ENCODE measurements at places on chromosomes 12 and 14.

GRCh38 chr14:76227450-76228050 is 75.8 kb downstream of the GPATCH2L start:
- DNase-seq = no peak

DNA sequence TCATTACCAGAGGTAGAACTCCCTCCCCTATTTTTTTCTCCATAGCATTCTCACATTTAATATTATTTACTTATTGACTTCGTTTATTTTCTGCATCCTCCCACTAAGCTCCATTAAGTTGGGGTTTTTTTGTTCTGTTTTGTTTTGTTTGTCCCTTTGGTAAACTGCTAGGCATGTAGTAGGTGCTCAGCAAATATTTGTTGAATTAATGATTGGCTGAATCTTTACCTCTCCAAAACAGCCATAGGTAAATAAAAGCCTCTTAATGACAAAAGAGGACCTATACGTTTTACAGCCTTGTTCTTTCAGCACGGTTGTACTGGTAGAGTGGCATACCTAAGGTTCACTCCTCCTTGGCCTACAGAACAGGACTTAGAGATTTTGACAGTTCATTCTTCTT is 52.0 kb downstream of the PRORP start:
- no peak for DNase-seq

- no peak for DNase-seq
Measured at GRCh38 chr12:116689979-116690744, 47.7 kb downstream of the SPRING1 start.

GRCh38 chr12:5307065-5307464 is 124.8 kb upstream of the NTF3 start:
- DNase-seq = no peak

DNA sequence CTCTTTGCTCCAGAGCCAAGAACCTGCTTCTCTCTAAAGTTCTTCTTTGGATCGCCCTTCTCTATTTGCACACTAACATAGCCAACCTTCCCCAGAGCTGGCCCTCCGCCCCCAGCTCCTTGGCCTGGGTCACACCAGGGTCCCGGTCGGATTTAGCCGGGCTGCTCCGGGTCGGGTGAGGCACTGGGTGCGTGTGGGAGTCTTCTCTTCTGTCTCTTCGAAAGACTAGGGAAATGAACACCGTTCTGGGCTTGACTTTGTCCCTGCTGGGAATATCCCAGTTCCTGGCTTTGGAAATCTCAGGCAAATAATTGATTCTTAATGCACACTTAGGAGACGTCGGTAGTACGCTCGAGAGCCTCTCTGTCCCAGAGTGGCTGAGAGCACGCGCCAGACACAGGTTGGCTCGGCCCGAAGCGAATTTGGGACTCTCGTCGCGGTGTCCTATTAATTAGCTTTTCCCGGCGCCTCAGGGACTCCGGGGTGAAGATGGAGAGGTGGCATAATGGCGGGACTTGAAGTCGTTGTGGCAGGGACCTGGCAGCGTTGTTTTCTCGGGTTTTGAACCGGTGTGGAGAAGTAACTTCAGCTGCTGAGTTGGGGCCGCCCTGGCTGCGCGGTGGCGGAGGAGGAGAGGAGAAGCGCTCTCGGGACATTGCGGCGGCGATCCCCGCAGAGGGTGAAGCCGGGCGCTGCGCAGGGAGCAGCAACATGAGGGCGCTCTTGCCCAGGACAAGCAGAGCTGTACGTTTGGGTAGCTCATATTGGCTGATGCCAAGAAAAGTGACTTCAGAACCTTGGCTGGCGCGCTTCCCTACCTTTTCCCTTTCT is 7.5 kb downstream of the FOXG1 start:
- DNase-seq = no peak

DNA sequence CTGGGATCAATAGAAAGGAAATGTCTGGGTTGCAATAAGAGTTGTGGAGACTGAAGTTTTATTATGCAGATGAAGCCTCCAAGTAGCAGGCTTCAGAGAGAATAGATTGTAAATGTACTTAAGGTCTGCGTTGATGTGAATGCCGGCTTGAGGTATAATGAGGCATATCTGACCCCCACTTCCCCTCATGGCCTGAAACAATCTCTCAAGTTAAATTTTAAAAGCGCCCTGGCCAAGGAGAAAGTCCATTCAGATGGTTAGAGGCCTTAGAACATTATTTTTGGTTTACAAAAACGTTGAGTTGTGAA is 28.3 kb upstream of the HIGD1C start:
- no peak for DNase-seq

DNA sequence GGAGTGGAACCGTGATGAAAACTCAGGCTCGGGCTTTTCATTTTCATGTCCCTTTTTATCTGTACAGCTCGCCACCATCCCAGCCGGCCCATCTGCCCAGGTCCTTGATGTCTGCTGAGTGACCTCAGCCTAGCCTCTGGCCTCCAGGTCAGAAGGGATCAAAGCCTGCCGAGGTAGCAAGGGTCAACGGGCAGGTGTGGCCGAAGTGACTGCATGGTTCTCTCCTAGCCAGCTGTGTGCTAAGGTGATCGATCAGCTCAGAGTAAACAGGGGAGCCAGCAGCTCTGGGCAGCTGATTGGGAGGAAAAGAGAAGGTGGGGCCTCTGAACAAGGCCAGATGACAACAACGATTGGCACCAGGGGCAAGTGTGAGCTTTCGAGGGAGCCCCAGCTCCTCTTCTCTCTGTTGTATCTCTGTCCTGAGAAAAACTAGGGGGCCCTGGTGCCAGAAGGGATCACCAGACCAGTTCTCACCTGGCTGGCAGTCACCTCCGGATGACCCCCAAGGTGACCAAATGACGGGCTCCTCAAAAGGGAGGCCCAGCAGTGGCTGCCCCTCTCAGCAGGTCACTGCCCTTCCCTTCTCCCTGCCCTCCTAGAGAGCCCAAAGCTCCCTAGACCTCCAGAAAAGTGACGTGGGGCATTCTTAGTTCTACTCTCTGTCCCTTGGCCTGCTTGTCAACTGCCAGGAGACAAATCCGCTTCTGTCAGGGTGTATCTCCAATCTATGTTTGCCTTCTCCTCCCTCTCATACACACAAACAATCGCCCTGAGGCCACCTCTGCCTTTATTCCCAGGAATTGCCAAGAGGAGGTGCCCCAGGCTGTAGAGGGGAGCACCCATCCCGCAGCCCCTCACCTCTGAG is 3.4 kb downstream of the SLC6A12 start:
- DNase-seq = no peak

DNA sequence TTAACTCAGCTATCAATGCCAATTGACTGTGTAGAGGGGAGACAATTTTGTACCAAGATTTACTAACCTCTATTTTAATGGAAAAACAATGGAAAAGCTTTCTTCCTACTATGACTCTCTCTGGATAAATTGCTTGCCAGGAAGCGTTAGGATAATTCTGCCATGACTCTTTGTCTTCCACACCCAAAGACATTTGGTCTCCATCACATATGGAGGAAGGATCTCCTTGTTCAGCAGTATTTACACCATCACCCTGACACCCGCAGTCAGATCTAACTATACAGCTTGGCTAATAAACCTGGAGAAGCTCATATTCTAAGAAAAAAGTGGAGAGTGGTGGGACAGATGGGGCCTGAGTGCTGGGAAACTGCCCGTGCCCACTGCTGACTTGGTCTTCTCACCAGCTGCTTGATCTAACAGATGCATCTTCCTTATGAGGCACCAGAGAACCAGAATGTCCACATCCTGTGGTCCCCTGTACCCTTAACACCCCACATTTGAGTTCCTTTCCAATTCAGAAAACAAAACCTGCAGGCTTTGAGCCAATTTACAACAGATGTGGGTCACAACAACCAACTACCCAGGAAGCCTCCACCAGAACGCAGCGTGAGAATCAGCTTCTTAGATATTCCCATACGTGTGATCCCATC is 154.0 kb downstream of the DAD1 start:
- no peak for DNase-seq

- DNase-seq = no peak
Measured at GRCh38 chr12:1217191-1217949, 226.3 kb downstream of the ERC1 start.

- DNase-seq = no peak
Measured at GRCh38 chr12:75721796-75722195, 210.4 kb upstream of the KRR1 start.

DNA sequence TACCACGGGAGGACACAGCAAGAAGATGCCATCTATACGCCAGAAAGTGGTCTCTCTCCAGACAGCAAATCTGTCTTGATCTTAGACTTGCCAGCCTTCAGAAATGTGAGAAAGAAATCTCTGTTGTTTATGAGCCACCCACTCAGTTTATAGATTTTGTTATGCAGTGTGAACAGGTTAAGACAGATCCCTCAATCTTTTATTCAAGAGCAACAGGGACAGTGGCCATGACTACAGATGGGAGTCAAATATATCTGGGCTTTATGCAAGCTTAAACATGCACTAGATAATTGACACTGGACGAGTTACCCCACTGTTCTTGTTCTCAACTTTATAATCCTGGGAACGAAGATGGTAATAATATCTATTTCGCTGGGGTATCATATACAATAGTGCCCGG is 288.7 kb downstream of the RPAP3 start:
- DNase-seq = no peak

- no peak for DNase-seq
Measured at GRCh38 chr14:80215081-80215480, 3.8 kb upstream of the DIO2 start.

GRCh38 chr14:99326041-99326710 is 54.2 kb upstream of the BCL11B start:
- no peak for DNase-seq

DNA sequence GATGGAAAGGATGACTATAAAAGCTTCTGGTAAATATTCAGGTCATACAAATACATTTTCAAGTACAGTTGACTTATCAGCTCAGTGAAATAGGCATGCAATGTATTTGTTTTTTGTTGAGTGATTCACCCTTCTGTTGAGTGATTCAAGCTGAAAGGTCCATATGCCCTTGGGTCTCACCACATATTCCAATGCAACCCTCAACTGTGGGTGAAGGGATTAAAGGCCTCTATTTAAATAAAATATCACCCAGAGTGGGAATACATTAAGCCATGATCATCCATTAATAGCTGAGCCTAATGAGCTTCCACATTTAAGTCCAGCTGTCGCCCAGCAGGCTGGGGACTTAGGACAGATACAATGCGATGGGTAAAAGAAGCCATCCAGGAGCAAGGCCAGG is 120.2 kb downstream of the CRACR2A start:
- no peak for DNase-seq

- no peak for DNase-seq
Measured at GRCh38 chr12:57842342-57843294, 3.9 kb downstream of the CTDSP2 start.

GRCh38 chr12:2974560-2974971 is 15.4 kb downstream of the TEAD4 start:
- no peak for DNase-seq

- DNase-seq = no peak
Measured at GRCh38 chr12:57000393-57000792, 6.0 kb downstream of the ZBTB39 start.

DNA sequence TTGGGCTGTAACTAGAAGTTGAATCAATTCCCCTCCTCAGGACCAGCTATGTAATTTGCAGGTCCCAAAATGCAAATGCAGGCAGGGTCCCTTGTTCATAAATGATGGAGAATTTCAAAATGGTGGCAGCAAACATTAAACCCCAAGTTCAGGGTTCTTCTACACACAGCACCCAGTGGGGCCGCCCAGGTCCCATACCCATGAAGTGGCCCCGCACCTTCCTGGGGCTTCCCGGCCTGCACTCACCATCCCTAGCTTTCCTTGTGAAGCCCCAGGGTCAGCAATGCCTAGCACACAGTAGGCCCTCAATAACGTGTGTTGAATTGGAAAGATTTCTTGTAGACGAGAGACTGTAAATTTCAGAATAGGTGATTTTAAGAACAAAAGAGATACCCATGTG is 76.0 kb downstream of the NTF3 start:
- DNase-seq = no peak

GRCh38 chr14:63800651-63801375 is 52.0 kb upstream of the SYNE2 start:
- no peak for DNase-seq

DNA sequence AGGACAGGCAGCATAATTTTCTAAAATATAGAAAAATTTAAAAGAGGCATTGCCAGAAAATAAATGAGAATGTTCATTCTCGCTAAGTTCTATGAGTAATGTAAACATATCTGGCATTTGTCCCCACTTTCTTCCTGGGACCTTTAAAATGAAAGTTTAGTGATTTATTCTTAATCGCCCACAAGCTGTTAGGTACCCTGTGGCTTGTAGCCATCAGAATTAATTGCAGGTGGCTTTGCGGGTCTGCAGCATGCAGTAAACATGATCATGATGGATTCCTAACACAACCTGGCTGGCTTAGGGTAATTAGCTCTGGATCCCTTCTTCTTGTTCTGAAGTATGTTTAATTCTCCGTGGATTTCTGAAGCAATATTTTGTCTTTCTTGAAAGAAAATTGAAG is 103.5 kb upstream of the FRMD6 start:
- DNase-seq = no peak

DNA sequence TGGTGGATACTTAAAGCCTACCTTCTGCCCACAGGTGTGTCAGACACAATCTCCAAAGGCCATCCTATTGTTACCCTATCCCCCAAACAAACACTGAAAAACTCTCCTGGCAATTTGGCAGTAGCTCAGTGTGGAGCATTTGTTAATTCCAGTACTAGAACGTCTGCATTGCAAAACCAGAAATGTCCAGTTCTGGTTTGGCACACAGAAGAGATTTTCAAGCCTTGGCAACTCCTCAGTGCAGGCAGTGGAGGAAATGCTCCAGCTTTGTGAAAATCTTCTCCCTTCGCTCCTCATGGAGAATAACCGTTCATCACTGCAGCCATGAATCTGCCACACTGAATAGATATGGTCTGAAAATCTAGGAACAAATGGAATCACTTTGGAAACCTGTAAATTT is 5.3 kb upstream of the SOCS2 start:
- DNase-seq = no peak

DNA sequence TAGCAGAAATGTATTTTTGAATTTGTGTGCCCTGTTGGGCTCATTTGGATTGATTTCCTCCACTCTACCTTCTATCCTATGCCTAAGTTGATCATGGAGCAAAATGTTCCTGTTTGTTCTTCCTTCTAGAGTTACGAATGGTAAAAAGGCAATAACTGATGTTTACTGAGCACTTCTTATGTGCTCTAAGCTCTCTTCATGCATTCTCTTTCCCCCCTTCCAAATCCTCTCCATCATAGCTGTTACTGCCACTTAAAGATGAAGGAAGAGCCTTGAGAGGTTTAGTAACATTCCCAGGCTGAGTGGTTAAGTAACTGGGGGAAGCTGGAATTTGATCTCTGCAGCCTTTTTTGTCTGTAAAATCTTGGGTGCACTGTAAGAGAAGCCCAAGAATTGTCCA is 60.1 kb downstream of the CHST11 start:
- DNase-seq = no peak

- DNase-seq = no peak
Measured at GRCh38 chr12:128387811-128388422, 120.9 kb downstream of the TMEM132C start.

GRCh38 chr12:75488553-75488952 is 8.0 kb downstream of the GLIPR1 start:
- no peak for DNase-seq

- no peak for DNase-seq
Measured at GRCh38 chr14:25247609-25248008, 197.7 kb upstream of the STXBP6 start.

GRCh38 chr14:22478670-22479069 is 110.4 kb downstream of the DAD1 start:
- no peak for DNase-seq

GRCh38 chr12:28869197-28869596 is 279.9 kb upstream of the FAR2 start:
- DNase-seq = no peak

Measured in smooth muscle cell of the brain vasculature (primary cell).